Naive thymus-derived CD4-positive, alpha-beta T cell (primary cell): ENCODE measurements at places on chromosomes 3 and 15. TPM values are rescaled to one million over a fixed set of nuclear protein-coding genes. Genes with fewer than 3 reads are reported as not detected.

DNA sequence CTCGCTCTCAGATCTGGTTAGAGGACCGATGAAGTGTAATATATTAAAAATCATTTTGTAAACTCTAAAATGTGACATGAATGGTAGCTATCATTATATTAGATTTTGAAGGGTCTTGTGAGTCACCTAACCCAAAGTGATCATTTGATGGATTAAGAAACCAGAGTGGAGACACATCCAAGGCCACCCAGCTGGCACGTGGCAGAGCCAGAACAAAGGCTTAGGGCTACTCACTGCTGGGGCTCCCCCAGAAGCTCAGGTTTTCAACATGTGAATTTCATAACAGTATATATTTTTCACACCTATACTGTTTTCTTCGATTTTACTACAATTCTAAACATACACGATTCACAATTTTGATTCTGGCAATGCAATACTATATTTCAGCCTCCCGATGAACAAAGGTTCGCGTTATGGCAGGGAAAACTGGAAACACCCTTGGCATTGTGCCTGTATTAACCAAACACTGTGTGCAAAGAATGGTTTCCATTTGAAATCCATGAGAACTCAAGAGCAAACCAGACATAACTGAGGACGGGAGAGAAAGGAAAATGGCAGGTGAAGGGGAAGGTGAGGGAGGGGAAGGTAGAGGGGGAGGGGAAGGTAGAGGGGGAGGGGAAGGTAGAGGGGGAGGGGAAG lies 88.9 kb downstream of the ADAMTS17 start:
- DNase-seq: no peak

DNA sequence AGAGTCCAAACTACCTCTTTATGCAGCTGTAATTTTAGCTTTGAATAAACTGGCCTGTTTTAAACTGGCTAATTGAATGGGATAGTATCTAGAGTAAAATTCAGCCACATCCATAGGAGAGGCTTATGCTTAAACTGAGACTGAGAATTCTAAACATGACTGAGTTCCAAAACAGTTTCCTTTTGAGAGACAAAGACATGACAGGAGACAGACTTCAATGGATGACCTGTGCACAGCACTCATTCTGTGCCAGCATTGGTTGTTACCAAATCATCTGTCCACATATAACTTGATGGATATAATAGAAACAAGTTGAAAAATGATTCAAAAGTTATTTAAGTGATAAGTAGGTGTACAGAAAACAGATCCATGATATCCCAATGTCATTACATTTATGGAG lies 20.9 kb downstream of the IL12A start:
- no peak for DNase-seq

- DNase-seq: no peak
These were observed 523 bp downstream of the HDAC11 start for GRCh38 chr3:13480340-13481318.

DNA sequence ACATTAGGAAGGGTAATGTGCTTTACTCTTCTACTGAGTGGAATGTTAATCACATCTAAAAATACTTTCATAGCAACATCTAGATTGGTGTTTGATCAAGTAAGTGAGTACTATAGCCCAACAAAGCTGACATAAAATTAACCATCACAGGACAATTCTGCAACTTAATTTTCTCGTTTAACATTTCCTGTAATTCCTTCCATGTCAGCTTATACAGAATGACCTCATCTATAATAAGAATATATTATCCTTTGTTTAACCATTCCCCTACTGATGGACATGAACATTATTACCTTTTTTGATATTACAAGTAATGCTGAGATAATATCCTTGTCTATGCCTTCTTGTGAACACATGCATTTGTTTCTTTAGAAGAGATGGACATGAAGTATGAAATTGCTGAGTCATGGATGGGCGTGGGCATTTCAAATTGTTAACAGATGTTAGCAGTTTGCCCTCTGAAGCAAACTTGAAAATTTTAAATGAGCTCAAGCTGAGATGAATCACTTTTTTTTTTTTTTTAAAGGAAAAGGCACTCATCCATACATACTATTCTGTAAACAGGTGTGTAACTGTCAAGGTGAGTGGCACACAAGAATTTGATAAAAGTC lies 85.1 kb downstream of the OXNAD1 start:
- DNase-seq: no peak

Gene ERICH6
- polyA plus RNA-seq: not detected

Gene INKA1
- polyA plus RNA-seq: 0.69 TPM

Gene LIPC
- 2.1 TPM for polyA plus RNA-seq

Gene HDC
- not detected for polyA plus RNA-seq

Gene GRAMD2A
- not detected for polyA plus RNA-seq

Gene PIERCE2
- 1.3 TPM for polyA plus RNA-seq
